Bone marrow (tissue), 2 donors: ENCODE measurements at places on chromosomes 13 and 19.

GRCh38 chr19:13060964-13061927 lies 41.4 kb downstream of the LYL1 start:
- peak; percentile 41 for DNase-seq

- DNase-seq = no peak
These were observed 169.5 kb upstream of the UFM1 start for GRCh38 chr13:38180126-38180525.

DNA sequence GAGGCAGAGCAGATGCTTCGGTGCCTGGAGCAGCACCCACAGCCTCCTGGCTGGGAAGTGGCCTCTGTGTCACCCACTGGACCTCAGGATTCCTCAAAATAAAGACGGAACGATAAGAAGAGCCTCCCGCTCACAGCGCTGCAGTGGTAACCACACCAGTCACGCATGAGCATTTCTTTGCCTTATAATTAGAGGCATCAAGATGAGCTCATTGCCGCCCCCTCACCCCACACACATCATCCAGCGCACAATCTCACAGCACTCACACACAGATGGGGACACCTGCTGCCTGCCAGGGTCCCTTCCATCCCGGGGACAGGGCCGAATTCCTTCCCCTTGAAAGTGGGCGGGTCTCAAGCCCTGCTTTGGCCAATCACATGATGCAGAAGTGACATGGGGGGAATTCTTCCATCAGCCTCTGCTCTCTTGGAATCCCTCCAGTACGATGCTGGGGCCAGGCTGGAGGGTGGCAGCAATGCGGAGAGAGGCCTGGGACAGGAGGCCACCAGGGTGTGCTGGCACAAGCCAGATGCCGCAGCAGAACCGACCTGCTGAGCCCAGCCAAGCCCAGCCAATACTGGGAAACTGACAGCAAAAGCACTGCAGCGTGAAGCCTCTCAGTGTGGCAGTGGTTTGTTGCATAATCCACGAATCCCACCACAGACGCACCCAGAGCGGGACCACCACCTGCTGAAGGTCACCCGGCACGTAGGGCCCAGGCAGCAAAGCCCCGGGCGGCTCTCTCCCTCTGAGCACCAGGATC lies 16.0 kb downstream of the PIP5K1C start:
- DNase-seq = peak; percentile 86

DNA sequence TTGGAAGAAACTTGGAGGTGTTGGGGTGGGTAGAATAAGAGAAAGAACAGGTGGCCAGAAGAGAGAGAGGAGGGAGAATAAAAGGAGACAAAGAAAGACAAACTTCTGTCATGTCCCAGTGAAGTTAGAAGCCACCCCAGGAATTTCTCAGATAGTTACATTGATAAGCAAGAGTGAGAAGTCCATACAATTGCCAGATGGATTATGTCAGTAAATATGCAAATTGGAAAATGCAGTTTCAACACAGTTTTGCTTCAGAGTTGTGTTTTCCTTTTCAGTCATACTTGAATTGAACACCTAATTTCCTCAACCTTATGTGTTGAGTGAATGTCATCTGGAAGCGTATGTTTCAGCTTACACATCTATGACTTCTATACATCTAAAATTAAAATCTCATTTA lies 139.2 kb downstream of the RXFP2 start:
- no peak for DNase-seq

DNA sequence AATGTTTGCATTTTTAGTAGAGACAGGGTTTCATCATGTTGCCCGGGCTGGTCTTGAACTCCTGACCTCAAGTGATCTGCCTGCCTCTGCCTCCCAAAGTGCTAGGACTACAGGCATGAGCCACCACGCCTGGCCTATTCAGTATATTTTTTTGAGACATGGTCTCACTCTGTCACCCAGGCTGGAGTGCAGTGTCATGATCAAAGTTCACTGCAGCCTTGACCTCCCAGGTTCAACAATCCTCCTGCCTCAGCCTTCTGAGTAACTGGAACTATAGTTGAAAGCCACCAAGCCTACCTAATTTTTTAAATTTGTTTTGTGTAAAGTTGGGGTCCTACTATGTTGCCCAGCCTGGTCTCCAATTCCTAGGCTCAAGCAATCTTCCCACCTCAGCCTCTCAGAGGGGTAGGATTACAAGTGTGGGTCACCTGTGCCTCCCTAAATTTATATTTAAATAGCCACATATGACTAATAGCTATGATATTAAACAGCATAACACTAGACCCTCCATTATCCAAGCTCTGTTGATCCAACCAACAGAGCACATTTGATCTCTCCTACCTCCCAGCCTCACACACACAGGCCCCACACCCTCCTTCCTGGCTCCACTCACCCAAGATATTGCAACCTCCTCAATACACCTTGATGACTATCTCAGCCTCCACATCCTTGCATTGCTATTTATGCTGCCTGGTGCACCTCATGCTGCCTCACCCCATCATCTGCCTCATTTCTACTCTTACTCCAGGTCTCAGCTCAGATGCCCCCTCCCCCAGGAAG lies 2.1 kb upstream of the CEACAM19 start:
- DNase-seq = no peak

DNA sequence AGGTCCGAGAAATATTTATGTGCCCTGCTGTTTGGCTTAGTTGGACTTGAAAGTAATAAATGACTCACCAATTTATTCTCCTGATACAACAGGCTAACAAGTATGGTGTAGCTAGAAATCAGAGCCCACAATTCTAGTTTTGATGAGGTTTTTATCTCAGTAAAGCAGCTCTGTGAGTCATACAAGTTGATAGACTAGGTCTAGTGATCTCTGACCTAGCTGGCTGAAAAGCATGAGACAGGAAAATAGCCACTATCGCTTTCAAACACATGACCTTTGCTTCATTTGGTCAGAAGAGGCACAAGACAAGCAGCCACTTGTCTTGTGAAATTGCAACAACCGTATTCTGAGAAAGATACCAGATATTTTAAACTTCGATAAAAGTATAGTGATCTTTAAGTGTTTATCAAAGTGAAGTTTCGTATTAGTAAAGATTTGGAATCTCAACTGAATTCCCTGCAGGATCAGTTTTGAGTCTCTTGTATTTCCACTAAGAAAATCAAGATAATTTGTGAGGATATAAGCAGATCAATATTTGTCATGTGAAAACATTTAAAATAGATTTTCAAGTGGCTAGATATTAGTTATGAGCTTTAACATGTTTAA lies 126.7 kb downstream of the MAB21L1 start:
- no peak for DNase-seq

DNA sequence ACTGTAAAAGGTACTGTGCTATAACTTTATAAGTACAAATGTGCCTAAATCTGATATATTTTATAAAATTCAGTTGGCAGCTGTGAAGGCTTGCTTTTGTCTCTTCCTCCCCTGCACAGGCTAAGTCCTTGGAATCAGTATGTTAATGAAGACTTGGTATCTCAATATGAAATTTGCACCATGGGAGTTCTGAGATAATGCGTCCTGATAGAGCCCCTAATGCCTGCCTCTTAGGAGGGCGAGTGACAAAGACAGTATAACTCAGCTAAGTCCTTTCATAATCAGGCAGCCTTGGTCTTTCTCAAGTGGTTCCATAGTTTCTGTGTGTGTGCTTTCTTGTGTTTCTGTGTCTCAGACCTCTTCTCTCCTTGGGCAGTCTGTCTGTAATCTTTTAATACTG lies 14.7 kb downstream of the LRCH1 start:
- DNase-seq = no peak

- DNase-seq = no peak
These were observed 20.7 kb downstream of the PAN3 start for GRCh38 chr13:28159057-28159456.
